ENCODE measurements at places on chromosomes 13 and 19.

DNA sequence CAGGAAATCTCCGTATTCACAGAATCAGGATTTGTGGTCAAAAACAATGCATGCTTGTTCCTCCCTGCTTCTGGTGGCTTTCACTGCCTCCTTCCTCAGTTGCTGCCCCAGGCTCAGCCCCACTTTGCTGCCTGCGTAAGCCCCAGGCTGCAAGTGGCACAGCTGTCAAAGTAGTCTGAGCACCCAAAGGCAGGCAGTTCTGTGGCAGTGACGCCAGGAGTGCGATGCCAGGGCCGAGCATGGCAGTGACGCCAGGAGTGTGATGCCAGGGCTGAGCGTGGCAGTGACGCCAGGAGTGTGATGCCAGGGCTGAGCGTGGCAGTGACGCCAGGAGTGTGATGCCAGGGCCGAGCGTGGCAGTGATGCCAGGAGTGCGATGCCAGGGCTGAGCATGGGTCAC lies 77.3 kb upstream of the GPR183 start:
- DNase-seq: no peak

GRCh38 chr13:35855531-35856019 lies 275.6 kb downstream of the DCLK1 start:
- DNase-seq: no peak

- no peak for DNase-seq
Observed at GRCh38 chr19:57830071-57830602, at the start of gene ZNF587B. Gene ZNF587B, plus strand, starts transcription at chr19:57830299. Its CDS starts 230 bp downstream, at chr19:57830529.

GRCh38 chr19:39765091-39766076 lies 13.3 kb upstream of the LEUTX start:
- no peak for DNase-seq

DNA sequence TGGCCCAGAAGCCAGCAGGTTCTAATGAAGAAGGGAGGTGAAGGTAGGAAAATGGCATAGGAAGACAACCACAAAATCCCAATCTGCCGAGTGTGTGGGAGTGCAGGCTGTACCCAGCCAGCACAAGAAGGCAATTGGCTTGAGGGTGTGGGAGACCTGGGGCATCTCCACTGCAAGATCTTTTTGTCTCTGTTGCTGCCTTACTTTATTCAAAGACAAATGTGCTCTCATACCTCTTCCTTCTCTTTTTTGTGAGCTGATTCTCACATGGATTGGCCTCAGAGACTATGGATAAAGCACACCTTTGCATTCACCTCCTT lies 183.6 kb downstream of the ZNF536 start:
- no peak for DNase-seq

- DNase-seq: no peak
Observed at GRCh38 chr19:6062274-6062673, 48.0 kb downstream of the RFX2 start.

GRCh38 chr13:110251193-110251819 lies 55.7 kb downstream of the COL4A1 start:
- DNase-seq: no peak

- DNase-seq: no peak
Observed at GRCh38 chr13:104382951-104383350, 1316.7 kb upstream of the SLC10A2 start.

GRCh38 chr13:66528944-66529576 lies 701.1 kb downstream of the PCDH9 start:
- no peak for DNase-seq

- peak; percentile 64 for DNase-seq
Observed at GRCh38 chr19:10603084-10603872, 16.2 kb upstream of the AP1M2 start.

DNA sequence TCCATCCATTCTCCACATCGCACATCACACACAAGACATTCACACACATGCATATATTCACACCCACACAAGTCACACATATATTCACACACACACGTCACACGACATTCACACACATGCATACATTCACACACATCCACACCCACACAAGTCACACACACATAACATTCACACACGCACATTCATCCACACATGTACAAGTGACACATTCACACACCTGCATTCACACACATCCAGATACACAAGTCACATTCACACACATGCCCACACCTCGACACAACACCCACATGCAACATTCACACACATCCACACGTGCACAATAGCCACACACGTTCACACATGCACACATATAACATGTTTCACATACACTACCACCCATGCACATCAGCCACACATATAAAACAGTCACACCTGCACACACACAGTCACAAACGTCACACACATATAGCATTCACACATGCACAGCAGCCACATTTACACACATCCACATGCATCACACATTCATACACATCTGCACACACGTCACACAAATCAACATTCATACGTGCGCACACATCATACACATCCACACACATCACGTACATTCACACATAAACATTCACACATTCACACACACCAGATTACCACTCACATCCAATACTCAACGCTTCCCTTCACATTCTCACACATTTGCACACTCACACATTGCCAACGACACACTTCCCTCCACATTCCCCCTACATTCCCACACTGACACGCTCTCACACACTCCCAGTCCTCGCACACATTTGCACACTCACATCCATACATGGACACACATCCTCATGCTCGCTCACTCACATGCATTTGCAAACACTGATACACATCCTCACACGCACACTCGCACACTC lies 41.0 kb downstream of the ANKRD10 start:
- DNase-seq: no peak

GRCh38 chr13:36210738-36211137 lies 3.6 kb downstream of the SOHLH2 start:
- no peak for DNase-seq

DNA sequence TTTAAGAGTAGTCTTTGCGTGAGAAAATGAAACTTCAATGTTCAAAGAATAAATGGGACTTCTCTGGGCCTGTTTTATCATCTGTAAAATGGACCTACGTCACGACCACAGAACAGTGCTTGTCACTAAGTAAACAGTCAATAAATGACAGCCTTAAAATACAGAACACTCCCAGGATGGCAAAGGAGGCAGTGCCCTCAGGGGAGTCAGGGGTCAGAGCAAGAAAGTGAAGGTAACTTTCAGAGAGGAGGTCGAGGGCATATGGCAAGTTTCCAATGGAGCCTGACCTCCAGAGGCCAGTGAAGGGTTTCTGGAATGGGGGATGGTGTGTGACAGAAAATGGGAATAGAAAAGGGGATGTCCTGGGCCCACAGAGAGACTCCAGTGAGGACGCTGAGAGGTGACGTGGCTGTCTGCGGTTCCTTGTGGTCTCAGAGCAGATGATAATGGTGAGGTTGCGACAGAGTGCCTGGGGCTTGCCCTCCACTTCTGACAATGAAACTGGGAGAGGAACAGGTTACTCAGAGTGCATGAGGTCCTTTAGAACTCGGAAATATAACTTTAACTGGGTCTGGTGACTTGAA lies 91.8 kb downstream of the UBL3 start:
- DNase-seq: peak; percentile 69
